ENCODE measurements at places on chromosomes 4 and X. TPM values are rescaled to one million over a fixed set of nuclear protein-coding genes. Genes with fewer than 3 reads are reported as not detected.

PIR gene
- total RNA-seq = 117 TPM

NRK gene
- total RNA-seq = 0.25 TPM

PRSS12 gene
- 17.8 TPM for total RNA-seq

KCND1 gene
- 0.25 TPM for total RNA-seq

CLIC2 gene
- 11.2 TPM for total RNA-seq

FAM184B gene
- not detected for total RNA-seq

PRDM5 gene
- total RNA-seq = 3.5 TPM

PI4K2B gene
- total RNA-seq = 19.7 TPM

KCTD8 gene
- total RNA-seq = 0.13 TPM

ITM2A gene
- total RNA-seq = 95.0 TPM

DTHD1 gene
- not detected for total RNA-seq

LRAT gene
- not detected for total RNA-seq

Measured in dermis microvascular lymphatic vessel endothelial cell (primary cell).